ENCODE measurements at places on chromosomes 7 and 10.

DNA sequence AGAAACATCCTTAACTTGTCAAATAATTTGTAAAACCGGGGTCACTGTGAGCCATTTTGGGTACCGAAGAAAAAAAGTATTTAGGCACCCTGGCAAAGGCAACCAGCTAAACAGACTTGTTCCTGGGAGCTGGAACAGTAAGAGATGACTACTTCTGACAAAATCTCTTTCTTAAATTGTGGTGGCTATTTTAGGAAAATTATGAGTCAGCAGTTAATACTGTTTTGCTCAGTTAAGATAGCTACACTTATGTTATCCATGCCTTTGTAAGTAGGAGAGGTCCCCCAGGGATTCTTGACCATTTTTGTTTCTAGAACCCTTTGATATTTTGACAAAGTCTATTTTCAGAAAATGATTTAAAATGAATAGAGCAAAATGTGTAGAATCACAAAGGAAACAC is 68.7 kb downstream of the TAX1BP1 start:
- DNase-seq, result no peak

- peak; percentile 68 for DNase-seq
Measured at GRCh38 chr7:424961-425793, 94.5 kb downstream of the PDGFA start.

- no peak for DNase-seq
Measured at GRCh38 chr7:130488392-130489139, 3.3 kb upstream of the MEST start.

DNA sequence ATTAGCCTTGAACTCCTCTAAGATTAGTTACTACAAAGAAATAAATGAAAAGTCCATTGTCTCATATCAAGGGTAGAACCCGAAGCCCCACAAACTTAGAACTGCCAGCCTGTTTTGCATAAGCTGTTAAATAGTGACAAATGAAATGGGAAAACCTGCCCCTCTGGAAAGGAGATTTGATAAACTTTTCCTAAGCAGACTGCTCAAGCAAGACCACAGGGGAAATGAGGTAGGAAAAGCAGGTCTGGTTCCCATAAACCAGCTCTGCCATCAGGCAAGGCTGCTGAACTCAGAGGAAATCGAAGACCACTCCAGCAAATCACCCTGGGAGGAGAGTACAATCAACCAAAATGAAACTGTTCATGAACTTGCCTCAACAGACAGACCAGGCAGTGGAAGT is 181.5 kb upstream of the AOAH start:
- DNase-seq, result no peak

GRCh38 chr10:114389426-114389825 is 14.9 kb downstream of the AFAP1L2 start:
- DNase-seq, result no peak

GRCh38 chr10:76117949-76118348 is 686.5 kb downstream of the LRMDA start:
- DNase-seq, result no peak

All from spleen (tissue), 13 donors.